MG63 (cell line): ENCODE measurements at places on chromosomes 16 and 17.

GRCh38 chr16:82033683-82034300 lies 1.3 kb upstream of the HSD17B2 start:
- no peak for DNase-seq

- DNase-seq: peak; percentile 90
Observed at GRCh38 chr16:81401035-81401950, 43.3 kb upstream of the CMIP start.

- DNase-seq: no peak
Observed at GRCh38 chr17:66960613-66961012, 3.9 kb upstream of the CACNG4 start.

DNA sequence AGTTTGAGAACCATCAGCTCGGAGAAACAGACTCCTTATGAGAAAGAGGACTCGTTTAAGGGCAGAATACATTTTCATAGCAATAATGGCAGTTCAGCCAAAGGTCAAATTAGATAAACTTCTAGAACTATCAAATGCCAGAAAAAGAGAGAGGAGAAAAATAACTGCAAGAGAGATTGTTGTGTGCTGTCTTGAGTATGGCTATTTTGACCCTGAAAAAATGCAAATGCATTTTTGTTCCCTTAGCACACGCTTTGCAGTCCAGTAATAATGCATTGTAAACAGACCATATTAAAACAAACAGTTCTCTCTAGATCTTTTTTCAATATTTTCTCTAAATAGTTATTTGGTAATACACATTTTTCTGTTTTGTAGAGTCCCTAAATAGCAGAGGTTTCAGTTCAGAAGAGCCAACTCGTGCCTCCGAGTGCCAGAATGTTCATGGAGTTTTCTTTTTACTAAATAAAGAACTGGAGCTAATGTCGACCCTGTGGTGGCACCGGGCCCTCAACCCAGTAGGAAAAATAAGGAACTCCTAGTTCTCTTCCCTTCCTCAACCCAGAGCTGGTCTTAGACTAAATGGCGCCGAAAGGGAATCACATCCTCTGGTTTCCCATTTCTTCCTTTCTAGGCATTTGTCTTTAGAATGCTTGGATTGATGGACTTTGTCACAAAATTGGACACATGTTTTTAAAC lies 298.0 kb downstream of the MAP2K4 start:
- no peak for DNase-seq

DNA sequence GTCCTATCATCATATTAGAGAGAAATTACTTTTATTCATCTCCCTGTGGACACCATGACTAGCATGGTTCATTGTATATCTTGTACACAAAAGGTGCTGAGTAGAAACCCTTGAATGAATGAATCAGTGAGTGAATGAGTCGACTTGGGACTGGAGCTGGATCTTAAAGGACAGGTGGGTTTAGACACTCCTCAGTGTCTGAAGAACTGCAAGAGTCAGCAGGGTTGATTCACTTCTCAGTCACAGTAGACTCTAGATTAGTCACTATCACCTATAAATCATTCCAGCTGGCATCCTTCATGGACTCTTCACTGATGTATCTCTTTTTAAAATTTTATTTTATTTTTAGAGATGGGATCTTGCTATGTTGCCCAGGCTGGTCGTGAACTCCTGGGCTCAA lies 30.1 kb upstream of the PMFBP1 start:
- no peak for DNase-seq
